ENCODE measurements at places on chromosomes 11 and 22.

GRCh38 chr11:12372111-12372510 lies 5.3 kb upstream of the PARVA start:
- no peak for DNase-seq

GRCh38 chr11:71304045-71304444 lies 51.7 kb upstream of the SHANK2 start:
- DNase-seq, result no peak

DNA sequence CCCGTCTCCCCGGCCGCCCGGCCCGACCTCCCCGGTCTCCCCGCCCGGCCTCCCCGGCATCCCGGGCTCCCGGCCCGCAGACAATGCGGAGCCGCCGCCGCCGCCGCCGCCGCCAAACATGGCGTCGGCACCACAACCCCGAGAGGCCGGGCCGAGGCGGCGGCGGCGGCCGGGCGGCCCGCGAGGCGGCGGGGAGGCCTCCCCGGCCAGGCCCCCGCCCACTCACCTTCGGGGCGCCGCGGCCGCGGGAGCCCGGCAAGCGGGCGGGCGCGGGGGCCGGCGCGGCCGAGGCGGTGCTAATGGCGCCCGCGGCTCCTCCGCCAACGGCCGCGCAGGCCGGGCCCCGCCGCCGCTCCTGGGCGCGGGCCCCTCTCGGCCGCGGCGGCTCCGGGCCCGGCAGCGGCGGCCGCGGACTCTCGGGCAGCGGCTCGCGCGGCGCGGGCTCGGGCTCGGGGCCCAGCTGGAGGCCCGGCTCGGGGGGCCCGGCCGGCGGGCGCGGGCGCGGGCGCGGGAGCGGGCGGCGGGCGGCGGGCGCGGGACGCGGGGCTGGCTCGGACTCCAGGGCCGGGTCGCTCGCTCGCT lies 311 bp downstream of the BRD1 start:
- peak; percentile 32 for DNase-seq

- no peak for DNase-seq
Observed at GRCh38 chr22:24587948-24588347, 4.9 kb downstream of the LRRC75B start.

DNA sequence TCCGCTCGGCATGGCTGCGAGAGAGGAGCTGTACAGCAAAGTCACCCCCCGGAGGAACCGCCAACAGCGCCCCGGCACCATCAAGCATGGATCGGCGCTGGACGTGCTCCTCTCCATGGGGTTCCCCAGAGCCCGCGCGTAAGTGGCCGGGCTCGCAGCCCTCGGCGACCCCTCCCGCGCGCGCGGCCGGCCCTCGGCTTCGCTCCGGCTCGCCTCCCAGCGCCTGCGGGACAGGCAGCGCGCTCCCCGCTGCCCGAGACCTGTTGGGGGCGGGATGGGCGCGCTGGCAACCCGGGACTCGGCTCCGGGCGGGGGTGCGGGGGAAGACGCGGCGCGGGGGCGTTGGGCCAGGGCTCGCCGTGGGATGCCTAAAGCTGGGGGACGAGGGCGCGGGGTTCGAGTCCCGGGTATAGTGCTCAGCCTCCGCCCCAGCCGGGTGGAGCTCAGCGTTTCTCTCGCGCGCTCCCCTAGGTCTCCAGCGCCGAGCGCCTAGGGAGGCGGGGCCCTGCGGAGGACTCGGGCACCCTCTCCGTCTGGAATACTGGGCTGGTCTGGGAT lies 630 bp downstream of the UBASH3B start:
- peak; percentile 57 for DNase-seq

DNA sequence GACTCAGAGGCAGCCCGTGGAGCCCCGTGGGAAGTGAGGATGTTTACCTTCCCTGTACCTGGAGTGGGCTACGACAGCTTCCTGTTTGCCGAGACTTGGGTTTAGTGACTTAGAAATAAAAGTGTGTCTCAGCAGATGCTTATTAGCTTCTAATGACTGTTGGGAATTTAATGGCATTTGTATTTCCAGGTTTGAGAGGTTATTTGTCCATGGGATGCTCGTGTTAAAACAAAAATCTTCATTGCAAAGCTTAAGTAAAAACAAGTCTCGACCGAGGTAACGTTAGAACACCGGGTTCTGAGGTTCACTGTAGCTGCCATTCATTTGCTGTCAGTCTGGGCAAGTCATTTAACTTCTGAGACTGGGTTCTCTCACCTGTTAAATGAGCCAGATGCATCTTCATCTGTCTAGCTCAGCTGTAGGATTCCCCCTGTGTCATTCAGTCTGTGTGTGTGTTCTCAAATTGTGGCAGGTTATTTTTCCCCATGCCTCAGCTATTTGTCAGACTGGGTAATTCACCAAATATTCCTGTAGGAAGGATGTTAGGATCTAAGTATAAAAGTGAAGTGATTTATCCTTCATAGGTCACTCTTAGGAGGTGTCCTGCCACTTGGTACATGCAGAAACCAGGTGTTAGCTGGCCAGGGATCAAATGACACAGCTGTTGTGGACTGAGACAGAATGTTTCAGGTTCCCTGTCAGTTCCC lies 791 bp downstream of the EI24 start:
- no peak for DNase-seq

DNA sequence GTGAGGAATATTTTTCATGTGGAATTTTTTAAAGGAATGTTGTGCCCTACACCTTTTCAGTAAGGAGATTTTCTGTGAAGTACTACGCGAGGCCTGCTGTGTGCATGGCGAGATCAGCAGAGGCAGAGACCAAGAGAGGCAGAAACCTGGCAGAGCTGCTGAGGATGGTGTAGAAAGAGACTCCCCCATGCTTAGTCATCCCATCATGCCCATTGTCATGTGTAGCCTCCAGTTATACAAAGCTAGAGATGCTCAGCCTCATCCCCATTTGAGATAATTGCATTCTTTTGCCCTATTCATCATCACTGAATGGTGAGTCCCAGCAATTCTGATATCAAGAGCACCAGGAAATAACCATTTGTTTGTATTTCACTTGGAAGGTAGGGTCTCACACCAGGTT lies 3.0 kb upstream of the MS4A7 start:
- no peak for DNase-seq

GRCh38 chr11:94588366-94588942 lies 21.3 kb downstream of the PIWIL4 start:
- DNase-seq, result no peak
